Stimulated activated CD4-positive, alpha-beta T cell treated with anti-CD3 and anti-CD28 coated beads, Interleukin-2, amount 100 ng/mL, for 48 hours (primary cell): ENCODE measurements at places on chromosomes 2 and 18.
A peak's percentile ranks its signal among the peaks of the same experiment; 100 is the strongest.

DNA sequence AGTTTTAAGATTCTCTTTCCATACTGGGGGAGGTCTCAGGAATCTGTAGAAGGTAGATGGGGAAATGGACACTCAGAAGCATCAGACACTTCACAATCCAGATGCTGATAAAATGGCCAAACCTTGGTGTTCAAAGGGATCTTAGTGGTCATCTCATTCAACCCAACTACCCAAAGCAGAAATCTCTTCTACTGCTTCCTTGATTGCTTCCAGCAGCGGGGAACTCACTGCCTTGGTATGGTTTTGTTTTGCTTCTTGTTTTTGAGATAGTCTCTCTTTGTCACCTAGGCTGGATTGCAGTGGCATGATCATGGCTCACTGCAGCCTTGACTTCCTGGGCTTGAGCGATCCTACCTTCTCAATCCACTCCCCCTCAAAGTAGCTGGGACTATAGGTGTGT is 39.3 kb upstream of the PTMA start:
- DNase-seq: no peak

DNA sequence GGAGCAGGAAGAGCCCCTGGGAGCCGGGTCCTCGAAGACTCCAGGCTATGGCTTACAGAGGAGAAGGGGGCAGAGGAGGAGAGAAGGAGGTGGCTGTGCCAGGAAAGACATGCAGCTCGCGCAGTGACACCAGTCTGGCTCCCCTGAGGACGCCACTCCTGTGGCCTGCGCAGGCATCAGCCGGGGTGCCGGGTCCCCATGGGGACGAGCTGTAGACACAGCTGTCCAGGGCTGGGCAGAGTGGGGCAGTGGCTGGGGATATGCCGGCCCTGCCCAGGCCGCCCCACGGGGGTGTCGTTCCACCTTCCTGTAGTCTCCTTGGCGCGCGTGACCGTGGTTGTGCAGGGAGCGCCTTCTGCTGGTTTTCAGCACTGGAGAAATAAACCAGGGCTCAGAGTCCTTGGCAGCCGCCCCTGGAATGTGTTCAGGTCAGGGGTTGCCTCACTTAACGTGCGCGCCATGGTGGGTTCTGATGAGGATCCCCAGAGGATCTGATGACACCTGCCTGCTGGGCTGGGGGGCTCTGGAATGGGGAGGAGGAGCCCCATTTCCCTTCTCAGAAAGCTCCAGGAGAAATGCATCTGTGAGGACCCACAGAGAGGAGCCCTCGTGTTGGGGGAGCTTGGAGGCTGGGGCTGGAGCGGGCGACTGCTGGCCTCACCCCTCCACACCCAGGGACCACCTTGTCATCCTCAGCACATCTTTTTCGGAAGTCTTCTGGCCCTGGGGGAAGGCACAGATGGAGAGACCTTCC is 26.7 kb downstream of the RAMP1 start:
- no peak for DNase-seq

DNA sequence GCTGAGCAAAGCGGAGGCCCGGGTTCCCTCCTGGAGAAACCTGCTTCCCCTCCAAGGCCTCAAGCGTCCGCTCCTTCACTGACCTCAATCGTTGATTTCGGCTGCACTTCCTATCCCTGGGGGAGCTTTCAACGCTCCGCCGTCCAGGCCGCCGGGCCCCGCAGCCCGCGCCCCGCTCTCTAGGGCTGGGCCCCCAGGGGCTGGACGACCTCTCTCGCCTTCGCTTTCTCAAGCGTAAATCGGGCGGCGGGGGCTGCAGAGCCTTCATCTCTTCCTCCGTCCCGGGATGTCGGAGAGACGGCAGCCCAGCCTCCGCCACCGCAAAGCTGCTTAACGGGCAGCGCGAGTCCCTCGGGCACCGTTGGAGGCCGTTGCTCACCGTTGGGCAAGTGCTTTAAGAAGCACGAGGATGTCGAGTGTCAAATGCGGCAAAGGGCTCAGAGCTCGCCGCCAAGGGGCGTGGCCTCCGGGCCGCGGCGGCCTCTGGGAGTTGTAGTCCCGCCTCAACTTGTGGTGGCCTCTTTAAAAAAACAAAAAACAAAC is 8.5 kb downstream of the HES6 start:
- DNase-seq: peak; percentile 67

GRCh38 chr2:180130403-180130802 is 123.3 kb upstream of the CWC22 start:
- DNase-seq: no peak

GRCh38 chr2:24492421-24493279 is 1.6 kb downstream of the NCOA1 start:
- no peak for DNase-seq

DNA sequence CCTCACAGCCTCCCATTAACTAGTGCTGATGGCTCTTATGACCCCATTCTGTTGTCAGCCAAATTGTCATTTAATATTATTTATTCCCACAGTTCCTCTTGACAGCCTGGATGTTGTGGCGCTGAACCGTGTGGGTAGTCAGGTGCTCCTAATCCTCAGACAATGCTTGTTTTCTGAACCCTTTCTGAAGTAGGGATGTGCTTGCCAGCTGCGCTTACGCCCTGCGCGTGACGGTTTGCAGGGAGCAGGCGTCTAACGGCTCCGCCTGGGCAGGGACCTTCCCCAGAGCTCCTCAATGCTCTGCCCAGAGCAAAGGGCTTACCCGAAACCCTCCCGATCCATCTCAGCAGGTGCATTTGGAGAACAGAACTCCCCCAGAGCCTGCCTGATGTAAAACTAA is 358.2 kb upstream of the MYT1L start:
- DNase-seq: no peak
